ENCODE measurements at places on chromosomes 16 and 17. TPM values are rescaled to one million over a fixed set of nuclear protein-coding genes. Genes with fewer than 3 reads are reported as not detected.

OMG gene
- 0.96 TPM for total RNA-seq

DLX3 gene
- total RNA-seq: not detected

KRT31 gene
- total RNA-seq: not detected

MAP3K3 gene
- total RNA-seq: 89.2 TPM

INTS2 gene
- total RNA-seq: 21.0 TPM
